ENCODE measurements at places on chromosomes 2 and 18. TPM values are rescaled to one million over a fixed set of nuclear protein-coding genes. Genes with fewer than 3 reads are reported as not detected.

DNA sequence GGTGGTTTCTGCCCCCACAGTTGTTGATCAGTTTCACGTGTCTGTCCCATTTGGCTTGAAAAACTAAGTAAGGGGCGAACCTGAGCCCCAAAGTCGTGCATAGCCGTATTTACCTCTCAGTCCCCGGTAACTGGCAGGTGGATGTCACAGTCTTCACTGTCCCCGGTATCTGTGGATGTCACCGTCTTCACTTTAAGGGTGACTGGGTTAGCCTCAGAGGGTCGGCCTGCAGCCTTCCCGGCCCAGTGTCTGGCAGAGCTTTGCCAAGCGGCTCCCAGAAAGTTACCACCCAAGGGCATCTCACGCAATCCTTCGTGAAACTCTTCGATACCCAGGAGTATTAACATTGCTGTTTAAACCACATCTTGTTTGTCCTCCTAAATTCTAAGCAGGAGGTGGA lies 125.3 kb upstream of the CTDP1 start:
- no peak for DNase-seq

DNA sequence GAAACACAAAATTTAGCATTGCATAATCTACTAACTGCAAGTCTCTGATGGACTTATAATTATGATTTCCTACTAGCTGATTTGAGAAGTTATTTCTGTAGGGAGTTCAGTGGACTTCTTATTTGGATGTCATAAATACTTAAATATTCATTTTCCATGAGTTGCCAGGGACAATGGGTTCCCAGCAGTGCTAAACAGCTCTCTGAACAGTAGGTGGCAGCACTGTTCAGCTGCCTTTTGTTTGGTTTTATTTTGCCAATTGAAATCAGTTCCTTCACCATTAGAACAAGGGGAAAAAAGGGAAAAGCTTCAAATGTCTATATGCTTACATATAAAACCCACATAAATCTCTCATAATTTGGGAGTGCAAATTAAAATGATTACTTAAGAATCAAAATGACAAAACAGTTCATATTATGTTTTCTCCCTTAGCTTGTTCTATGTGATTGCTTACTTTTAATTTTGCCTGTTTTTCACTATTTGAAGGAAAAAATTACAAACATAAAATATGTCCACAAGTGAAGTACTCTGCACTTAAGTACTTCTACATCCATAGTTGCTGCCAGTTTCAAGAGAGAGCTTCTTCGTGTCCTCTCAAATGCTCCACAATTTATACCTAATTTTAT lies 898.9 kb downstream of the CPS1 start:
- peak; percentile 47 for DNase-seq

DNA sequence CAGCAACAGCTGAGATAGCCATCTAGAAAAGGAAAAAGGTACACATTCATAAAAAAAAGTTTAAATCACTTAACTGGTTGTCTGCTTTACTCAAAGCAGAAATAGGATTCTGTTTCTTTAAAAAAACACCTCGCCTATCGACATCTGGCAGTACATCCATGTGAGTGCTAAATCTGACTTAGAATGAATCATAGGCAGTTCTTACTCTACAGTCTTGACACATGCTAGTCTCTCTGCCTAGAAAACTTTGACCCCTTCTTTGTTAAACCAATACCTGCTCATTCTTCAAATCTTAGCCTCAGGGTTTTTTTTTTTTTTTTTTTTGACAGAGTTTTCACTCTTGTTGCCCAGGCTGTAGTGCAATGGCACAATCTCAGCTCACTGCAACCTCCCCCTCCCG lies 37.1 kb upstream of the GPR75 start:
- DNase-seq = no peak

- no peak for DNase-seq
Observed at GRCh38 chr2:12948961-12949353, 232.2 kb downstream of the TRIB2 start.

DNA sequence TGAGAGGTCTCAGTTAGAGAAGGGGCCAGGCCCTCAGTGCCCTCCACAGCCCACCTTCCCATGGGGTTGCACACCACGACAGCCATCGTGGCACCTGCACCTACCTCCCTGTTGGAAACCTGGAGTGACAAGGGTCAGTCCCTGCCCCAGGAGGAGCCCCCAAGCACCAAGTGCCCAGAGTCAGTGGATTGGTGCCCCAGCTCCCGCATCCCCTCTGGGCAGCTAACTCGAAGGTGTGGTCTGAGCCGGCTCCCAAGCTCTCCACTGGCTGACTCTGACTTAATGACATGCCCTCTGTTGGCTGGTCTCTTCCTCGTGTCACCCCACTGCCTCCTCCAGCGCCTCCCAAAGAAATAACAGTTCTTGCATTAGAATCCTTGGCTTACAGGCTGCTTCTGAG lies 116.4 kb downstream of the NDUFA10 start:
- no peak for DNase-seq

- DNase-seq = no peak
Observed at GRCh38 chr2:186496401-186496800, 10.3 kb downstream of the ZC3H15 start.

- no peak for DNase-seq
Observed at GRCh38 chr2:172287605-172288315, 139.6 kb upstream of the ITGA6 start.

- DNase-seq = no peak
Observed at GRCh38 chr18:24248359-24248758, 109.5 kb downstream of the CABYR start.

GRCh38 chr2:139946690-139947089 lies 1166.5 kb upstream of the NXPH2 start:
- DNase-seq = no peak

DNA sequence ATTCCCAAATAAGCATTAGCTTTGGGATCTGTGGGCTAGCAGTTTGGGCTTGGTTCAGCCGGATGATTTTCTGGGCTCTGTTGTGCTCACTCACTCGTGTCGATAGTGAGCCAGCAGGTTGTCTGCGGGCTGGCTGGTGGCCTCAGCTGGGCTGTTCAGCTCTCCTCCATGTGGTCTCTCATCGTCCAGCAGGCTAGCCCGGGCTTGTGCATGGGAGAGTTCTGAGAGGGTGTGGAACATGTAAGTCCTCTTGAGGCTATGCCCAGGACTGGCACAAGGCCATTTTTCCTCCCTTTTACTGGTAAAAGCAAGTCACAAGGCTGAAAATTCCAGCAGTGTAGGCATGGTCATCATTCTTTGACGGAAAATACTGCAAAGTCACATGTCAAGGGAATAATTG lies 38.5 kb downstream of the NTSR2 start:
- no peak for DNase-seq

DNA sequence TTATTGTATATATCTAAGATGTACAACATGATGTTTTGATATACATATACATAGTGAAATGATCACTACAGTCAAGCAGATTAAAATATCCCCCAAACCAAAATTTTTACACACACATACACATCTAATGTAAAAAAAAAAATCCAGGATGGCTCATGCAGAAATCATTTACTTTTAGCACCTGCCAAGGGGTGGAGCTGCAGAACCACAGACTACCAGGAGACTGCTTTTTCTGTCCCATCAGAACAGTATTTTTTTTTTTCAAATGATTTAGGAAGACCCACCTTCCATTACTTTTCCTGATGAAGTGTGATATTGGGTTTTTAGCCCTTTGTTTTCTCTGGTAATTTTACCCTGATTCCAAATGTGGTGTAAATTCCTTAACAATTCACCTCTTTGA lies 61.9 kb downstream of the AQP4 start:
- no peak for DNase-seq

DNA sequence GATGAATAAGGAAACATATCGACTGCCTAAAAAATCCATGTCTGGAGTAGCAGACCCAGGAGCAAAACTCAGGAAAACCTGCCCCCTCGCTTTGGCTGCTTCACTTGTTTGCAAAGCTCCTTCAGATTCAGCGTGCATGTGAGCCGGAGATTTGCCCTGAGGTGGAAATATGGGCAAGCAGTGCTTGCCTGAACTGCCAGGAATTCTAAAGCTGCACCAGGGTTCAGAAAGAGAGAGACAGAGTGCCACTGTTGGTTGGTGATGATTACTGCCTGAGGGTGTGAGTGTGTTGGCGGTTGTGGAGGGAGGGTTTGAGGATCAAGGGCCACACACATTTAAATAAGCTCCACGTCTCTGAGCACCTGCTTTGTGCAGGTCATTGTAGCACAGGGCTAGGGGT lies 139.6 kb upstream of the RGPD4 start:
- DNase-seq = no peak

DNA sequence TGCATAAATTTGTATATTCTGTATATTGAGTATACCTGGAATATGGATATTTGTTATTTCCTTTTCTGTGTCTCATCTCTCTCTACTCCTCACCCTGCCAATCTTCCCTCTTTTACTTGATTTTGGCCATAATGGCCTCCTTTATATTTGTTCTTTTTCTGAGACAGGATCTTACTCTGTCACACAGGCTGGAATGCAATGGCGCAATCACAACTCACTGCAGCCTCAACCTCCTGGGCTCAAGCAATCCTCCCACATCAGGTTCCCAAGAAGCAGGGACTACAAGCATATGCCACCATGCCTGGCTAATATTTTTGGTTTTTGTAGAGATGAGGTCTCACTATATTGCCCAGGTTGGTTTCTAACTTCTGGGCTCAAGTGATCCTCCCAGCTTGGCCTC lies 30.5 kb downstream of the PREPL start:
- no peak for DNase-seq

DNA sequence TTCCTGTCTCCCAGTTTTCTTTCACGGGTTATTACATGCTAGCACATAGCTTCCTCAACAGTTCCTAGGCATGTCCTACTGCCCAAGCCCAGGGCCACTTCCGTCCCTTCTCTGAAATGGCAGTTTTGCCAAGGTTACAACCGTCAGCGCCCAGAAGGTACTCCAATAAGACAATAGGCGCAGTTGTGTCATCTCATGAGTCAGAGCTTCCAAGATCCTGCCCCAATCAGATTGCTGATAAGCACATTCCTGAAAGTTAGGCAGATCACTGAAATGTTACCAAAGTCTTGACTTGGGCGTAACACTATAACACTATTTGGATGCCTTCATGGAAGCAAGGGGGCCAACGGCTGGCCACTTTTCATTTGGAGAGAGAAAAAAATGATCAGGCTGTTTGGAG lies 34.2 kb downstream of the GKN2 start:
- no peak for DNase-seq

GRCh38 chr2:73770725-73771124 lies 9.2 kb downstream of the DUSP11 start:
- DNase-seq = no peak

DNA sequence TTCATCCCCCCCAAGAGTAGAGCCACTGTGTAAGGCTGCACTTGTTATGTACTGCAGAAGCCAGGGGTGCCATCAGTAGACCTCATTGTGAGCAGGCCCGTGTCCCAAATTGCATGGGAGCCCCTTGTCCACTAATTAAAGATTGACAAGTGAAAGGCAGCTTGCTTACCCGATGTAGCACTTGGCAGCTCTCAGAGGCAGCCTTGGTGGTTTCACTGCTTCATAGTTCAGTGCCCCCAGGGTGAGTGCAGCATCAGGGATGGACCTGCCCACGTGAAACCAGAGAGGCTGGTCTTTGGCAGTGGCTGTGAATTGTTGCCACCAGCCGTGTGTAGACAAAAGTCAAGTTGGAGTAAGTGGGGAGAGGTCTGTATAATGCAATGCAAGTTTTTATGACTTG lies 13.3 kb downstream of the TUBB6 start:
- no peak for DNase-seq

DNA sequence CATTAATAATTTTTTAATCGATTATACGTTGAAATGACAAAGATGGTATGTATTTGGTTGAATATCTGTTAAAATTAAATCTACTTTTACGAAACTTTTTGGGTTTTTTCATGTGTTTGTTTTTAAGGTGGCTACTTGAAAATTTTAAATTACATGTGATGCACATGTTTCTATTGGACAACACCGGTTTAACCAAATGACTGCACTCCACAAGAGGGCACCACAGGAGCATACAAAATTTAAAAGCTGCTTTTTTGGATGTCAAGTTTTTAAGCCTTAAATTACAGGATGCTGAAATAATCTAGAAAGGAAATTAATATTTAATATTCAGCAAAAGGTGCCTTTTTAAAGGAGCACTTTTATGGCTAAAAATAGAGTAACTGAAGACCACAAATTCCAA lies 98.7 kb downstream of the ACVR1 start:
- no peak for DNase-seq

GRCh38 chr18:43587538-43588153 lies 310.4 kb upstream of the SYT4 start:
- DNase-seq = no peak

DNA sequence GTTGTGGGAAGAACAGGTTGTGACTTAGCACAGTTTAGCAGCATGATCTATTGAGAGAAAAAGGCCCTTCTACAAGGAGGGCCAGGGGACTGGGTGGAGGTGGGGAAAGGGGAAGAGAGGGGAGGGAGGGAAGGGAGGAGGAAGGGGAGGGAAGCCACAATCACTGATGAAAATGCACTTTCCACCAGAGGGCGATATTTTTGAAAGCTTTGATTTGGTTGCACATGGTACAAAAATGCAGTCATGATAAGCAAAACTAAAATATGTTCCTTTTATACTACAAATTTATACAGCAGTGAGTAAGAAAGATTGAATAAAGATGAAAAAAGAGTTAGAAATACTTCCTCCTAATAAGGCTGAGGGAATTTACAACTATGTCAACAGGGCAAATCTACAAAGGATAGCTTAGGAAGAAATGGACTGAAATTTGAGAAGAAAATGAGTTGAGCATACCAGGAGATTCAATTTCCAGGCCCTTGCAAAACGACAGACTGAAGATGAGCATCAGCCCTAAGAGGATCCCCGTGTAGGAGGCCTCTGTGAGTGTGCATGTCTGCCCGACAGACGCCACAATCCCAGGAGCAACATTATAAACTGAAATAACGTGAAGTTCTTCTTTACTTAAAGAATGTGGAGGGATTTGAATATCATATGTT lies 17.2 kb downstream of the SH3YL1 start:
- DNase-seq = no peak

- DNase-seq = no peak
Observed at GRCh38 chr18:5584746-5585417, 41.1 kb upstream of the EPB41L3 start.

DNA sequence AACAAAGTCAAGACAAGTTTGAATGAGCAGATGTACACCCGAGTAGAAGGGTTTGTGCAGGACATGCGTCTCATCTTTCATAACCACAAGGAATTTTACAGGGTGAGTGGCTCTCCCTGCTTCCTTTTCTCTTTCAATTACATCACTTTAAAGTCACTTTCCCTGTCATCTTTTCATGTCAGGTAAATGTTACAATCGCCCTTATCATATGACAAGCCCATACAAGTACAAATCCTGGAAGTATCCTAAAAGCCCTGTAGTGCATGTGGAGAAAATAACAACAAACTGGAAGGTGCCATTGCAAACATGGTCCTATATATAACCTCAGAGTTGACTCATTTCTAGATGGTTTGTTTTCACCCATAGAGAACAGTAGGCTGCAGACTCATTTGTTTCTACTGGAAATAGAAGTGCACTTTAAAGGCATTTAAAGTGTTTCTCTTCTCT lies 126.0 kb downstream of the SP100 start:
- DNase-seq = no peak

GRCh38 chr2:239015218-239015900 lies 167.5 kb downstream of the TWIST2 start:
- no peak for DNase-seq

CTLA4 gene
- not detected for total RNA-seq

SLC30A3 gene
- total RNA-seq = 0.47 TPM

TNFAIP6 gene
- 0.31 TPM for total RNA-seq

MTX2 gene
- total RNA-seq = 50.5 TPM

MC5R gene
- 2.2 TPM for total RNA-seq

UGT1A9 gene
- total RNA-seq = not detected

DSG1 gene
- total RNA-seq = 0.16 TPM
